ENCODE measurements at places on chromosomes 2 and 18. TPM values are rescaled to one million over a fixed set of nuclear protein-coding genes. Genes with fewer than 3 reads are reported as not detected.

The MTX2 gene
- 74.2 TPM for total RNA-seq

The TMEM178A gene
- 40.5 TPM for total RNA-seq

The REG1B gene
- not detected for total RNA-seq

The CIAO1 gene
- 184 TPM for total RNA-seq

The CTNNA2 gene
- total RNA-seq: 2.3 TPM

The CRACDL gene
- total RNA-seq: 4.6 TPM

The CFC1 gene
- not detected for total RNA-seq

The SLC23A3 gene
- total RNA-seq: 6.9 TPM

The B3GNT7 gene
- 4.7 TPM for total RNA-seq

The TNFRSF11A gene
- 6.2 TPM for total RNA-seq

The CRYGC gene
- not detected for total RNA-seq

The GRP gene
- 2.3 TPM for total RNA-seq

The DSG4 gene
- total RNA-seq: not detected

The IMPA2 gene
- 116 TPM for total RNA-seq

The RIT2 gene
- total RNA-seq: 0.35 TPM

The SNED1 gene
- 35.0 TPM for total RNA-seq

The IL1R2 gene
- total RNA-seq: 2.7 TPM

The ASNSD1 gene
- 40.9 TPM for total RNA-seq

The HOXD10 gene
- total RNA-seq: 86.1 TPM

The FAM237A gene
- not detected for total RNA-seq

The AP1S3 gene
- total RNA-seq: 21.9 TPM

The FEV gene
- total RNA-seq: 1.3 TPM

The FAHD2B gene
- total RNA-seq: 12.6 TPM

The FBXO48 gene
- total RNA-seq: 0.53 TPM

The MAIP1 gene
- total RNA-seq: 33.9 TPM

The TMEM169 gene
- 4.3 TPM for total RNA-seq

The DYNC1I2 gene
- 112 TPM for total RNA-seq

The NOSTRIN gene
- total RNA-seq: 25.3 TPM

The DNAH7 gene
- 10.6 TPM for total RNA-seq

The DOK6 gene
- 15.8 TPM for total RNA-seq

The RAB6C gene
- 0.23 TPM for total RNA-seq

The L3MBTL4 gene
- 10.7 TPM for total RNA-seq

The CCDC74A gene
- total RNA-seq: 20.4 TPM

The AQP4 gene
- total RNA-seq: 0.93 TPM

The EML6 gene
- 21.1 TPM for total RNA-seq

The RANBP2 gene
- 69.0 TPM for total RNA-seq

The SPP2 gene
- total RNA-seq: not detected

The UGT1A3 gene
- not detected for total RNA-seq

The MOCOS gene
- total RNA-seq: 0.53 TPM

All from metanephros (tissue), 2 donors.